OCI-M1 (cell line): ENCODE measurements at places on chromosomes 12 and 14.

GRCh38 chr14:95655461-95655860 lies 30.8 kb upstream of the TCL1B start:
- no peak for DNase-seq

DNA sequence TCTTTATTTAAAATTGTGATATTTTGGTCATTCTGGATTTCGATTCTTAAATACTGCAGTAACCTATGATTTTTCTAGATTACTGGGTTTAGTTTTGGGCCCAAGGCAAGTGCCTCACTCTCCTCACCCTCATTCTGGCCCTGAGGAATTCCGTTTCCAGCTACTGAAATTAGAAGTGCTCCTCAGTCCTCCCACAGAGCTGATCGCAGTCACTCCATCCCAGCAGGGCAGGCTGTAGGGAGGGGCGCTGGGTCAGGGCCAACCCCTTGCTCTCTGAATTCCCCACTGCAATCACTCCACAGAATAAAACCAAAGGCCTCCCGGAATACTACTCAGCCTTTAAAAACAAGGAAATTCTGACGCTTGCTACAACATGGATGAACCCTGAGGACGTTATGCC lies 66.5 kb upstream of the DIO3 start:
- DNase-seq: no peak

DNA sequence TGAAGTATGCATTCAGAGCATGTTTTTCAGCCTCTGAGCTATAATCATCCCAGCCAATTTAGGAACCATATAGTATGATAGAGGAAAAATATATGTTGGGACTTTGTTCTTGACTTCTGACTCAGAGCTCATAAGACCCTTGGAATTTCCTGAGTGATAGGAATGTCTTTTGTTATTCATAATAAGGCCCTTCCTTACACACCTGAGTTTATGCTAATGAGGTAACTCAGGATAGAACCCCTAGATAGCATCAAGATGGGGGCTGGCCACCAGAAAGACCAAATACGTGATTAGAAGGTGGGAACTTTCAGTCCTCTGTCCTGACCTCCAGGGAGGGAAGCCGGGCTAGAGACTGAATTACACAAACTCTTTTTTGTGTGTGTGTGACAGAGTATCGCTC lies 32.4 kb upstream of the PLEK2 start:
- DNase-seq: no peak

DNA sequence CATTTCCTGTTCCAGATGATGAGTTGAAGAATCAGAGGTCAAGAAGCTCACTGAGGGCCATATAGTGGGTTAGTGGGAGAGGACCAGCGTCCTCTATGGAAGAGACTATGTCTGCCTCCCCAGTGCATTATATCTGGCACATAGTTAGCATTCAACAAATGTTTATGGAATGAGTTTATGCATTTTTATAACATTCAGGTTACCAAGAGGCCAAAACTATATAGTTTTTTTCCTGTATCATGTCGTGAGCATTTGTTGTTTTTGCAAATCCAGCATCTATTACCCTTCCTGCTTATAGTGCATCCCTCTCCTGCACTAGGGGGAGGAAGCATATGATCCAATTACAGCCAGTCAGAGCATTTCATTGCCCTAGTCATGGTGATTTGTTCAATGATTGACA lies 60.6 kb downstream of the SUDS3 start:
- DNase-seq: no peak

- no peak for DNase-seq
These were observed 154.0 kb downstream of the PAH start for GRCh38 chr12:102763061-102763460.

DNA sequence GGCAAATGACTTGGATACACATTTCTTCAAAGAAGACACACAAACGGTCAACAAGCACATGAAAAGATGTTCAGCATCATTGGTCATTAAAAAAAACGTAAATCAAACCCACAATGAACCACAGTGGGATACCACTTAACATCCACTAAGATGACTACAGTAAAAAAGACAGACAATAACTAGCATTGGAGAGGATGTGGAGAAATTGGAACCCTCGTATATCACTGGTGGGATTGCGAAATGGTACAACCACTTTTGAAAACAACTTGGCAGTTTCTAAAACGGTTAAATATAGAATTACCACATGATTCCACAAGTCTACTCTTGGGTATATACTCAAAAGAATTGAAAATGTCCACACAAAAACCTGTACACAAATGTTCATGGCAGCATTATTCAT lies 25.2 kb upstream of the PPFIBP1 start:
- peak; percentile 27 for DNase-seq

GRCh38 chr14:37972941-37973887 lies 234.5 kb upstream of the SSTR1 start:
- DNase-seq: no peak

DNA sequence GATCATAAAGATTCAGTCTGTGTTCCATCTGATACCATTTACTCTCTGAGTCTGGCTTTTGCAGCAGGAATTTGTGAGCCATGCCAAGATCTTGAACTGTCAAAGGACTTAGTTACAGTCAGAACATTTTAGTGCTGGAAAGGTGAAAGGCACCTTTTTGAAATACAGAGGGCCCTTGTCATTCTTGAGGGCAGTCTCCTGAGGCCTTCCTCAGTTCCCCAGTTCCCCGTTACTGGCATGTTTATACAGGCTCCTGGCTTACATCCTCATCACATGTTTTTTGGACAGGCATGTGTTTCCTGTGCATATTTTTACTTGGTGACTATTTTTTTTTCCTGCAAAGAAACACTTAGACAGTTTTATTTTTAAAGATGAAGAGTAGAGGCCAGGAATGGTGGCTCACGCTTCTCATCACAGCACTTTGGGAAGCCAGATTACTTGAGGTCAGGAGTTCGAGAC lies 21.0 kb downstream of the CFAP54 start:
- no peak for DNase-seq

GRCh38 chr12:111741235-111741812 lies 25.4 kb upstream of the ALDH2 start:
- peak; percentile 82 for DNase-seq

DNA sequence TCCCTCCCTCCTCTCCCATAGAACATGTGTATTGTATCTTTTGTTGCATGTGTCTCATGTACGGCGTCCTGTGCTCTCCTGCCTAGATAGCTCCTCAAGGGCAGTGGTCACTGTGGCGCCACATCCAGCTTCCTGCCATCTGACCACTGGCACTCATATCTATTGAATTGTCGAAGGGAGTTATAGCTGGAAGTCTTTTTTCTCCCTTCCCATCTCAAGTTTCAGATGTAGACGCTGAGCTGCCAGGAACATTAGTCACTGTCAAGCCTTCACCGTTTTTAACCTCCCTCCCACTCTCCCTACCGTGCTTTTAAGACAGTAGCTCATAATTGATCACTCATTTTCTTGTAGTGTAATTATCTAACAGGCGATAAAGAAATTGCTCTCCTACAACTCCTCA lies 33.0 kb downstream of the MTHFD1 start:
- DNase-seq: no peak

DNA sequence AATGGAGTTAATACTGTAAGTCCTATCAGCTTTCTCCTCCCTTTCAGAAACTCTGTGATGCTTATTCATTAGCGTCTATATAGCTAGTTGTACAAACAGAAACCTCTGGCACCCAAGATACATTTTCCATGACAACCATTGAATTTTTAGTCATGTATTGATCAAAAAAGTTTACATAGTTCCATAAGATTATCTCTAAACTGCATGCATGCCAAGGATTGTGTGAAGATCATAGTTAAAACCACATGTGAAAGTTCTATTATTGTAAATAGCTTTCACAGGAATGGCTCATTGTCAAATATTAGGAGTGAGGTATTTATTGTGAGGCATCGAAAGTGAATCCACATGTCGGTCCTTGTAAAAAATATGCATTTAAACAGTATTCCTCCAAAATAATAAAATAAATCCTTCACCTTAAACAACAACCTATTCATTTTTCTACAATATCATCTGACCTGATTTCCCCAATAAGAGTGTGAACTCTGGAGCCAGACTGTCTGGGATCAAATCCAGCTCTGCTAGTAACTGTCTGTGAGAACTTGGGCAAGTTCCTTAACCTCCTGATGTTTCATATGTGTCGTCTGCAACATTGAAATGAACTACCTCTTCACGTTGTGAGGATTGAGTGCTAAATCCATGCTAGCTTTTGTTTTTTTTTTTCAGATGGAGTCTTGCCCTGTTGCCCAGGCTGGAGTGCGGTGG lies 10.6 kb upstream of the CDKL1 start:
- no peak for DNase-seq

DNA sequence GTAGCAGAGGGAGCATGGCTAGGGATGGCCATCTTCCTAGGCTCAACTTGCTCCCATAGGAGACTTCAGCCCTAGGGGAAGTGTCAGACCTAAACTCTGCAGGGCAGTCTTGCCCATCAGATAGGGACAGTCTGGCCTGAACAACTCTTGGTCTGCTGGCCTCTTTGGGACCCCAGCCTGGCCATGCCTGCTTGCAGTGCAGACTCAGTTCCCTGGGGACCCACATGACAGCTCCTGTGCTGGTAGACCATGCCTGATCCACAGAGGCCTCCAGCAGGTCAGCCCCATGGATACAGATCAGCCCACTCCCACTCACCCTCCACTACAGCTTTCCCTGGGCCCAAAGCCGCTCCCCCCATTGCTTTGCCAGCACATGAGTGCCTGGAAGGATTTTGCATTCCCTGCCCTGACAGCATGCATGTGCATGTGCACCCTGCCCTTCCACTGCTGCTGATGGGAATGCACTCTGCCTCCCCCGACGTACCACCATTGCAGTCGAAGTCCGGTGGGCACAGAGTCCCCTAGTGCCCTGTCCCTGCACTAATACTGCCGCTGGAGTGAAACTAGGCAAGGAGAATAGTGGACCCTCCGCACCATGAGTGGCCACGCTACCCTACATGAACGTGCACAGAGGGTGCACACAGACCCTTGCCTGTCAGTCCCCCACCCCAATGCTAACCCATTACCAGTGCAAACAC lies 841.4 kb downstream of the FSCB start:
- DNase-seq: no peak

DNA sequence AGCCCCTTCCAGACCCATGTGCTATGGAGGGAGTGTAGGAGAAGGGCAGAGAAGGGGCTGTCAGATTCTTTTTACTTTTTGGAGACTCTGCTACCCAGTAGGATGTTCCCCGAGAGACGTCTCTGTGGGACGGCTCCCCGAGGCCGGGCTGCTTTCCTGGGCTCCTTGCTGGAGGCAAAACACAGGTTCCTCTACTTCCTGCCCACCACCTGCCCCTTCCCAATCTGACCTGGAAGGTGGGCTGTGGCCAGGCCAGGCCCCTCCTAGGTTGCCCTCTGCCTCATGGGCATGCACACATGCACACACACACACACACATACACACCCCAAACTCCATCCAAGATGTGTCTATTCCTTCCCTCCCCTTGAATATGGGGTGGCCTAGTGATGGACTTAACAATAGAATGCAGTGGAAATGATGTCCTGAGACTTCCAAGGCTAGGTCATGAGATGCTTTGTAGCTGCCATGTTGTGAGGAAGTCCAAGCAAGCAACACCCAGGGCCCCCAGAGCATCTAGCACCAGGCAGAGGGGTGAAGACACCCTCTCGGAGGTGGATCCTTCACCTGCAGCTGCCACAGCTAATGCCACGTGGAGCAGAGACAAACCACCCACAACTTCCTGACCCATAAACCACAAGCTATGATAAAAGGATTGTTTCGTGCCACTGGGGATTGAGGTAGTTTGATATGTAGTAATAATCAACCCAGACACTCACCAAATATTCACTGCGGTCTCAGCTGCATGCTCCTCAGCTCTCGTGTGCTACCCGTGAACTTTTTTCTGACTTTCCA lies 1.6 kb upstream of the ASB2 start:
- peak; percentile 1 for DNase-seq

DNA sequence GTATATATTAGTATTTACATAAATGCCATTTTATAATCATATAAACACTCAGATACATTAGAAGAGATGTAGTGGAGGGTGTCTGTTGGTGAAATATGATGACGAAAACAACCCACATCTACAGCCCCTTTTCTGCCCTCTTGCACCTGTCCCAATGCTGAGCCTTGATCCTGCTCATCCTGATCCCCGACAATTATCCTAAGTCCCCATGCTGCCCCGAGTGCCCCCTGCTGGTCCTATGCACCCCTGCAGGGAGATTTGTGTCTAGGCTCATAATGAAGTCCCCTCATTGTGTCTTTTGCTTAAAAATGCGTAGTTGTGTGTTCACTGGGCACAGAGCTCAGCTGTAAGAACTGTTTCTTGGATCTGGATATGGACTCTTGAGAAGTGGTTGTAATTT lies 554.5 kb downstream of the TMEM121 start:
- DNase-seq: no peak

DNA sequence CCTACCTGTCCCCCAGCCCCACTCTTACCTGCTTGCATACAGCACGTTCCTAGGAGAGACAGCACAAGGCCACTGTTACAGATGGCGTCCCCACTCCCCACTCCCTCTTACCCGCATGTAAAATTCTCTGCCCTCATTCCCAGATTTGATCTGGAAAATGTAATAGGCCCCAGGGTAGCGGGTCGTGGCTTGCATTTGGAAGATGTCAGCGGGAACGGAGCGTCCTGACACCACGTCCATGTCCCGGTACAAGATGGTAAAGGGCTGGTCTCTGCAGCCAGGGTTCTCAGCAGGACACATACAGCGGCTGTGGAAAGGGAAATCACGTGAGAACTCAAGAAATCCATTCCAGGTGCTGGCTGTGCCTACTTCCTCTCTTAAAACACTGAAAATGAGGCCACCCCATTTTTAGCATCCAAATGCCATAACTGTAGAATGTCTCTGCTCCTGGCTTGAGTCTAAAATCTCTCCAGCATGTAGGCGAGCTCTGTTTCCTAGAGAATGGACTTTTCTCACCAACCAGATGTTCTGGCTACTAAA lies 10.1 kb upstream of the TC2N start:
- no peak for DNase-seq

GRCh38 chr12:131836193-131836592 lies 8.0 kb downstream of the MMP17 start:
- DNase-seq: peak; percentile 42

- no peak for DNase-seq
These were observed 12.8 kb downstream of the CHURC1 start for GRCh38 chr14:64927031-64927430.

GRCh38 chr12:98060411-98060810 lies 455.0 kb upstream of the TMPO start:
- no peak for DNase-seq

DNA sequence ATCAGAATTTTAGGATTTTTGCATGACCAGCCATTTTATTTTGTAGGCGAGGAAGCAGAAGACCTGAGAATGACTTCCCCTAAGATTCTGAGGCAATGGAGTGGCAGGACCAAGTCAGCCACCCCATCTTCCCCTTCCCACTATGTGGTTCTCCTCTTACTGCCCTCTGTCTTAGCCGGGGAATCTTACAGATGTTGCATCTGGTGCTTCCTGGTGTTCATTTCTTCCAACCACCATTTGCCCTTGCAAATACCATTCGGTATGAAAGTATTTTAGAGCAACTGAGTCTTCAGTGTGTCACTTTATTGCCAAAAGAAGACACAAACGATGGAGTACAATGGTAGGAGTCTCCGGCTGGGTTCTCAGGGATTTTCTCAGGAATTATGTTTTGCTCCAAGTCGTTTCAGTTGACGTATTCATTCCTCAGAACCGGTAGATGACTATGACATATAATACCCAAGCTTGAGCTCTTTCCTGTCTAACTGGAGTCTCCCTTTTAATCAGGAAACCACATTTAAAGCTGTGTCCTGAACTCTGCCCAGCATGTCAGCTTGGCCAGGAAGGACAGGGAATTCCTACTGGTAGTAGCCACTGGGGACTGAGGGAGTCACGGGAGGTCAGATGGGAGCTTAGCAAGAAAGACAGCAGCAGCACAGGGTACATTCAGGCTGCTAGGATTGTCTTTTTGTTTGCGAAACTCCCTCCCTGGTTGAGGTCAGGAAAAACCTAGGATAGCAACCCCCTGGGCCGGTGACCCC lies 87.0 kb downstream of the SAMD4A start:
- no peak for DNase-seq

- DNase-seq: no peak
These were observed 994.4 kb upstream of the SEL1L start for GRCh38 chr14:82528016-82528415.
